Cerebellar nuclear complex (tissue), 1 donor: ENCODE measurements at places on chromosomes 7 and 10.
A peak's percentile ranks its signal among the peaks of the same experiment; 100 is the strongest.

- no peak for DNase-seq
Measured at GRCh38 chr10:111824128-111824527, 359.4 kb downstream of the GPAM start.

- DNase-seq = no peak
Measured at GRCh38 chr10:60266513-60266912, 123.2 kb downstream of the ANK3 start.

DNA sequence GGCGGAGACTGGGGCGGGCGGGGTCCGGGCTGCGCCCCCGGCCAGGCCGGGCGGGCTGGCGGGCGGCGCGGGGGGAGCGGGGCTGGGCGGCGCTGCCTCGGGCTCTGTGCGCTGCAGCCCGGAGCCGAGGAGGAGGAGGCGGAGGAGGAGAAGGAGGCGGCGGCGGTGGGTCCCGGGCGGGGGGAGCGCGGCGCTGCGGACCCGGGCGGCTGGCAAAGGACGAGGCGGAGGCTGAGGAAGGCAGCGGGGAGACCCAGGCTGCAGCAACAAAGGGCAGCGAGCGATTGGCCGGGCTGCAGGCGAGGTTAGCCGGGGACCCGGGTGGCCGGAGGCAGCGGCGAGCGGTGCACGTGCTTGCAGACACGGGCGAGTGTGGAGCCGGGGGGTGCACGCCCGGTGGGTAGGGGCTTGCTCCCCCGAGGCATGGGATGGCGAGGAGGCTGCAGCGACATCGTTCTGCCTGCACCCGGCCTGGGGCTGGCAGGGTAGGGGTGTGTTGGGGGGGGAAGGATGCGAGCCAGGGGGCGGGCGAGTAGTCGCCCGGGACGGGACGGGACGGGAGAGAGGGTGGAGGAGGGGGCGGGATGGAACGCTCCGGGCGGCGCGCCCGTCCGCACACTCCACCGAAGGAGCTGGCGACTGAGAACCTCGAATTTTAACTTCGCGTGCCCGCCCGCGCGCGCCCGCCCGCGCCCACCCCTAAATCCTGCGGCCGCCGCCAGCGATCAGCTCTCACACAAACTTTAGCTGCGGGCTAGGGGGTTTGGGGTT is 844 bp upstream of the KAT6B start:
- no peak for DNase-seq

GRCh38 chr10:128373071-128373749 is 247.0 kb upstream of the MKI67 start:
- no peak for DNase-seq

- DNase-seq = no peak
Measured at GRCh38 chr10:113754768-113755167, 3.3 kb downstream of the PLEKHS1 start.

DNA sequence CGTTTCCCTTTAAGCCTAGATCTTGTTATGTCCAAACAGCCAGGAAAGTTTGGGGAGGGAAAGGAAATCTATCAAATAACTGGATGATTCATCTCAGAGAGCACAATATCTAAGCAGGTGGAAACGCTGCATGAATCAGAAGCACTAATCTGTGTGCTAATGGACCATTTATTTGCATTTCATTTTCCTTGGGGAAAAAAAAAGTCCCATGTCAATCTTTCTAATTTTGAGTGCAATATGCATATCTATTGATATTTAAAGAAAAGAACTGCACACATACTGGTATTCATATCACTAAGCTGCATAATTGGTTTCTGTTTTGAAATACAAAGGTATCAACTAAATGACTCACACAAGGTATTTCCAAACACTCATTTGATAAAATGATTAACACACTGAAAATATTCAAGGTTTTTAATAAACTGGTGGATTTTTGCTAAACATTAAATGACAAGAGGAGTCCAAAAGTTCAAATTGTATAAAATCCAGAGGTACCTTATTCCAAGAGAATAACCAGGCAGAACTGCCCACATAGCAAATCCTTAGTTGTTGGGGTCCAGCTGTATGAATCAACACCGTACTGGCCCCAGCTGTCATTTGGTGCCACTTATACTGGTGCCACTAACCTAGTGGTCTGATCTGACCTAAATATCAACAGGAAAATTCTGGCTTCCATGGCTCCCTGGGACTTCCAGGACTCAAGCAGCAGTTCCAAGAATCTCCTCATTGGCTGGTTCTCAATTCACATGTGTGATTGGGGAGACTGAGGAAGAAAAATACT is 122.2 kb upstream of the SP4 start:
- DNase-seq = no peak

DNA sequence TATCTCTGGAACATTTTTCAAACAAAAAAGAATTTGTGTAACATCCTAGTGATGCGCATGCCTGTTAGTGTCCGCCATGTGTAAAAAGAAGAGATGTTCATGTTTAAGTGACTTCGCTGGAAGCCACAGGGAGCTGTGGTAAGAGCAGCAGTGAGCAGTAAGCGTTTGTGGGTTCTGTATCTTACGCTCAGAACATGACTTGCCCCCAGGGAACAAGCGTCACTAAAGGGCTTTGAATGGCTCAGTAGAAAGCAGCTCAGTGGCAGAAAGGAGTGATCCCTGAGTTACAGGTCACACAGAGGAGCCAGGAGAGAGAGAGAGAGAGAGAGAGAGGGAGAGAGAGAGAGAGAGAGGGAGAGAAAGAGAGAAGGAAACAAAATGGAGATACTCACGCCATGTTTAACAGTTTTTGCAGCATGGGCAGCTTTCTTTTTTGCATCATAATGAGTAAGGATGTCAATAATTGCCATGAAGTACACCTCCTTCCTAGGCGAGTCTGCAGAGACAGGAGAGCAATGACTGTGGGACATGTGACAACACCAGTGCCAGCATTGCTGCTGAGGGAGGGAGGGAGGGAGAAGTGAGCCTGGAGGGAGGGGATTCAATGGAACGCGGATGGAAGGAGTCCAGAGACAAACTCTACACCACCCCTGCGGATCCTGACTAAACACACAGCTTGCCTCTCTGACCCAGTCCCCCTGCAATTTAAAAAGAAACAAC is 174.6 kb downstream of the PIP4K2A start:
- no peak for DNase-seq

DNA sequence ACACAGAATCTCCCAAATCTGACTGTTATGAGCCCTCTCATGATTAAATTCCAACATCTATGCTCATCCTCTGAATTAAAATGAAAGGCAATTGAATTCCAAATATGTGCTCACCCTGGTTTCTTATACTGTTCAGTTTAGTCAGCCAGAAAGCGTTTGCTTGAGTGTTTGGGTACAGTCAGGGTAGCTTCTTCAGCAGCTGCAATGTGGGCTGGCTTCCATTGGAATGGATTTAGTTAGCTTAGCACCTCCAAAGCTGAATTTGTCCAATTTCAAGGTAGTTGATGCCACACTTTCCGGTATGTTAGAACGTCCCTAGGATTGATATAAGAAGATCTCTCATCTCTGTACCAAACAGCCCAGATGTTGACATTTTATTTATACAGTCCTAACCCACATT is 9.3 kb downstream of the KLHL7 start:
- DNase-seq = no peak

- peak; percentile 74 for DNase-seq
Measured at GRCh38 chr7:144835155-144835611, 670 bp downstream of the TPK1 start.

DNA sequence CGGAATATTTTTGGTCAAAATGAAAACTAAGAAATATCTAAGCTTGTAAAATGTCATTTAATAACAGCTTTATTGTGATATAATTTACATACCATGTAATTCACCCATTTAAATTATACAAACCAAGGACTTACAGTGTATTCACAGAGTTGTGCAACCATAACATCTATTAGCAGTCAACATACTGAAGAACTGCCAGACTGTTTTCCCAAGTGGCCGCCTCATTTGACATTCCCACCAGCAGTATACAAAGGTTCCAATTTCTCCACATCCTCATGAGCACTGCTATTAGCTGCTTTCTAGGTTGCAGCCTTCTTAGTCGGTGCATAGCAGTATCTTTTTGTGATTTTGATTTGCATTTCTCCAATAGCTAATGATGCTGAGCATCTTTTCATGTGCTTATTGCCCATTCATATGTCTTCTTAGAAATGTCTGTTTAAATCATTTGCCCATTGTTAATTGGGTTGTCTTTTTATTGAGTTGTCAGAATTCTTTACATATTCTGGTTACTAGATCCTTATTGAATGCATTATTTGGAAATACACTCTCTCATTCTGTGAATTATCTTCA is 153.0 kb upstream of the FGFR2 start:
- no peak for DNase-seq

GRCh38 chr7:138832966-138833365 is 35.0 kb upstream of the ATP6V0A4 start:
- no peak for DNase-seq

- DNase-seq = no peak
Measured at GRCh38 chr10:44316187-44316921, 68.5 kb downstream of the CXCL12 start.

DNA sequence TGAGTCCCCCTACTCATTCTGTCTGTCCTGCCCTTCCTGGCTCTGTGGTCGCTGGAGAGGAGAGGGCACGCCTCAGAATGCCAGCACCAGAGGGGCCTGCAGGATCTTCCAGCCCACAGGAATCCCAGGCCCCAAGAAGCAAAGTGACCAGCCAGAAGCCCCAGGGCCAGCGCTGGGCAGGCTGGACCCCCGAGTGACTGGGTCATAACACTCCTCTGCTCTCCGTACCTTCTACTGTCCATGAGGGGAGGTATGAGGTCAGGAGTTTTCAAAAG is 102.6 kb upstream of the GPR26 start:
- DNase-seq = no peak

GRCh38 chr7:47128700-47129099 is 453.2 kb downstream of the TNS3 start:
- no peak for DNase-seq

GRCh38 chr7:100621554-100621953 is 9.2 kb downstream of the MOSPD3 start:
- no peak for DNase-seq

DNA sequence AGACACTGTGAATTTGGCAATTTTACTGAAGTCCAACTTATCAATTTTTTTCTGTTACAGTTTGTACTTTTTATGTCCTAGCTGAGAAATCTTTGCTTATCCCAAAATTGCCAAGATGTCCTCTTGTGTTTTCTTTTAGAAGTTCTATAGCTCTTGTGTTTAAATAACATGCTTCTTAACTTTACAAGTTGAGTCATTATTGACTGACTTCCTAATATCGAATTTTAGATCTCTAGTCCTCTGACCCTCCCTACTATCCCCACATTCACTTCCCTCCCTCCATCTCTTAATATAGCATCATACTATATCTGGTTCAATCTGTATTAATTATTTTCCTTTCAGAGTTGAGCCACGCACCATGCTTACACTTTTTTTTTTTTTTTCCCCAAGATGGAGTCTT is 61.9 kb downstream of the MRPL32 start:
- no peak for DNase-seq

DNA sequence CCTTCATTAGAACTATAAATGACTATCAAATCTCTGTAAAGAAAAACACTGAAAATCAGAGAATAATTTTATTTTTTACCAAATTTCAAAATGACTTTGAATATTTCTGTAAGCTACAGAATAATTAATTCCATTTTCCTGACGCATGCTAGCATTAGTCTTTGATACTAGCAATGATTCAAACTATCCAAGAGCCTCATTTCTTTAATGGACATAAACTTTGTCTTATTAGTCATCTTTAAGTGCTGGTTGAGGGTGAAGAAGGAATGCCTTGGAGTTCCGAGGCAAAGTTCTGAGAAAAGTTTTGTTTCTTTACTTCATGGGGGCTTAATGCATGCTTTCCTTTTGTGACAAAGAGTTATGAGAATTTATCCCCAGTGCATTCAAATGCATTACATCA is 137.3 kb downstream of the AGMO start:
- DNase-seq = no peak

DNA sequence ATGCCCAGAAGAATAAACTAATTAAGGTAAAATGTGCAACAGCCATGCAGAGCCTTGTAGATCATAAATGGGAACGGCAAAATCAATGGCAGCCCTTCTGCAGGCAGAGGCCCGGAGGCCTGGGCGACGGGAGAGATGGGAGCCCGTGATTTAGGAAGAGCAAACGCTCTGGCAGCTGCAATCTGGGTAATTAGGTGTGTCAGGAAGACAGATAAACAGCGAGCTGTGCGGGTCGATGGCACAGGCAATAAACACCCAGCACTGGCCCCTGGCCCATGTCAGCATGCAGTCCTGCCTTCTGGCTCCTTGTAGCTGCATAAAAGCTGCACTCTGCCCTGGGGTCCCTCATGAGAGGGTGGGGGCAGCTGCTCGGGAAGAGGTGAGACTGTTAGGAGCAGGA is 78.0 kb downstream of the GOLGA7B start:
- DNase-seq = no peak

DNA sequence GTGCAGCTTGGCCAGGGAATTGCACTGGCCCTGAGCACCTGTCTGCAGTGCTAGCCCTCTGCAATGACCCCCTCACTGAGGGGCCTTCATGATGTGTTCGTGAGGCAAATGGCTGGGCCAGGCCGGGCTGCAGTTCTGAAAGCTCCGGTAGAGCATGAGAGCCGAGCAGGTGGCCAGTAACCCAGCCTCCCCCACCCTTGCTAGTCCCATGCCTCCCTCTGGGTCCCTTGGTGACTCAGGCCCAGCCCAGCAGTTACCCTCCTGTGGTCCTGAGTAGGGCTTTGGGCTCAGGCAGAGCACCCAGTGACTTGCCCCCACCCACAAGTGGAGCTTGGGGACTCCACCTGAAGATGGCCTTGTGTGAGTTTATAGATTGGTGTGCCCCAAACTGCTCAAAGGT is 16.1 kb upstream of the CSGALNACT2 start:
- no peak for DNase-seq

DNA sequence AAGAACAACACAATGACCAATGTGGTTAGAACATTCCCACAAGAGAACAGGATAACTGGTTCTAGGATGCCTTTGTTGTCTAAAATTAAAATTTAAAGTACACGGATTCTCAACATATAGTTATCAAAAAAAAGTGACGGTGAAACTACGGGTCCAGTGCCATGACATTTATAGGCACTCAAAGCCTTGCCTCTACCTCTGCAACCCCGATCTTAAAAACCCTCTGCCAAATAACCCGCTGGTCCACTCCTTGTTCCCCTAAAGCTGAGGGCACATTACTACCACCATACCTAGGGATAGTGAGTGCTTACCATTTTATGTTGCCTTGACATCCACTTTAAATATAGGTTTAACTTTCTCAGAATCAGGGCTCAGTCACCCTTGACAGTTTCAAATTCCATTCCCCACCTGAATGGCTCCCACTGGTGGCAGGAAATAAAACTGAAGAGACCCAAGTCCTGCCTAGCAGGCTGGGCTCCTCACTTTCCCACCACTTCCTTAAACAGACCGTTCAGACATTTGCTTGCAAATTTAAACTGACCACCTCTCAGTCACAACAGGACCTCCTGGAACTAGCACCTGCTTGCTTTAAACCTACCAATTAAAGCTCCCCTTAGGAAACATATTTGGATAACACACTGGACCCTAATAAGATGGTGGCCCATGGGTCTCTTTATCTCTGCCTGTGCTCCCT is 169.9 kb upstream of the ASAH2 start:
- DNase-seq = no peak

- no peak for DNase-seq
Measured at GRCh38 chr7:137755846-137756651, 90.7 kb downstream of the DGKI start.

GRCh38 chr7:111820621-111821020 is 258.3 kb upstream of the IMMP2L start:
- no peak for DNase-seq

GRCh38 chr7:99938296-99938695 is 8.9 kb upstream of the GJC3 start:
- DNase-seq = no peak

GRCh38 chr10:100748231-100749058 is 3.1 kb downstream of the PAX2 start:
- DNase-seq = no peak

GRCh38 chr10:106440355-106440754 is 724.2 kb downstream of the SORCS1 start:
- no peak for DNase-seq

GRCh38 chr10:5497948-5498730 is 1.2 kb downstream of the CALML5 start:
- DNase-seq = no peak
